ENCODE measurements at places on chromosomes 13 and 19.

GRCh38 chr13:106367361-106367971 lies 168.0 kb downstream of the EFNB2 start:
- DNase-seq, result no peak

- DNase-seq, result no peak
Observed at GRCh38 chr13:95579303-95579702, 26.8 kb downstream of the CLDN10 start.

GRCh38 chr13:64078480-64078936 lies 2662.9 kb upstream of the PCDH20 start:
- no peak for DNase-seq

- DNase-seq, result no peak
Observed at GRCh38 chr19:45403781-45404556, 900 bp downstream of the PPP1R13L start.

DNA sequence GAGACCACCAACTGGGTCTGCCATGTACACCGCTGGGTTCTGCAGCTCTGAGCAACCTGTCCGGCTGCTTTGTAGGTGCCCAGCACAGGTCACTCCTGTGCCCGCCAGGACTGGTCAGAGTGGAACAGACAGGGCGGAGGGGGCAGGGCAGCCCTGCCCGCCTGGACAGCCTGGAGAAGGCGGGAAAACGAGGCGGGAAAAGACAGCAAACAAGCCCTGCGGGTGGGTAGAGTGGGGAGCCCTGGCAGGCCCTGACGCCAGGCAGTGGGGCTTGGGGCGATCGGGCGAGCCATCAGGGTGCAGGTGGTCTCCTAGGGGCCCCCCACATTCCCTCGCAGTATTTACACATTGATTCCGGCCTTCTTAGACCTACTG lies 533 bp upstream of the UHRF1 start:
- no peak for DNase-seq

GRCh38 chr13:35835989-35836388 lies 295.2 kb downstream of the DCLK1 start:
- no peak for DNase-seq

GRCh38 chr13:75399168-75399878 lies 82.6 kb downstream of the TBC1D4 start:
- DNase-seq, result no peak

DNA sequence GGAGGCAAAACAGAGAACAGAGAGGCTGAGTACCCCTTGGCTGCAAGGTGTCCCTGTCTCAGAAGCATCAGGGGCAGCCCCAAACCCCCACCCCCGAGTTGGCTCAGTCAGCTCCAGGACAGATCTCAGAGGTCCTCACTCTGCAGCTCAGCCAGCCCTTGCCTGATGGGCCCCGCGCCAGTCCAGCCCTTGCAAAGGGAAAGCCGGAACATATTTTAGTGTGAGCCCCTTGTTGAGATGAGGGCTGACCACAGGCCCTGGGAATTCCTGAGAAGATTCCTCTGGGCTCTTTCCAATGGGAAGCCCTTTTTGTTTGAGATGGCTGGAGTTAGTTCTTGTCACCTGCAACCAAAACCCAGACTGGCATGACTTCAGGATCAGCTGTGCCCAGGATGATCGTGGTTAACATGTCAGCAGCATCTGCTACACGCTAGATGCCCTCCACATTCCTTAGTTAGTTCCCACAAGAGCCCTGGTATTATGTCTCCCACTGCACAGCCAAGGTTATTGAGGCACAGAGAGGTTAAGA lies 33.9 kb upstream of the CCNE1 start:
- no peak for DNase-seq

- DNase-seq, result no peak
Observed at GRCh38 chr13:97028441-97029299, 34.4 kb upstream of the OXGR1 start.

Measured in stimulated activated CD8-positive, alpha-beta memory T cell treated with anti-CD3 and anti-CD28 coated beads, Interleukin-4, amount 100 ng/mL, for 1 hour (primary cell).